ENCODE measurements at places on chromosomes 13 and 19.

DNA sequence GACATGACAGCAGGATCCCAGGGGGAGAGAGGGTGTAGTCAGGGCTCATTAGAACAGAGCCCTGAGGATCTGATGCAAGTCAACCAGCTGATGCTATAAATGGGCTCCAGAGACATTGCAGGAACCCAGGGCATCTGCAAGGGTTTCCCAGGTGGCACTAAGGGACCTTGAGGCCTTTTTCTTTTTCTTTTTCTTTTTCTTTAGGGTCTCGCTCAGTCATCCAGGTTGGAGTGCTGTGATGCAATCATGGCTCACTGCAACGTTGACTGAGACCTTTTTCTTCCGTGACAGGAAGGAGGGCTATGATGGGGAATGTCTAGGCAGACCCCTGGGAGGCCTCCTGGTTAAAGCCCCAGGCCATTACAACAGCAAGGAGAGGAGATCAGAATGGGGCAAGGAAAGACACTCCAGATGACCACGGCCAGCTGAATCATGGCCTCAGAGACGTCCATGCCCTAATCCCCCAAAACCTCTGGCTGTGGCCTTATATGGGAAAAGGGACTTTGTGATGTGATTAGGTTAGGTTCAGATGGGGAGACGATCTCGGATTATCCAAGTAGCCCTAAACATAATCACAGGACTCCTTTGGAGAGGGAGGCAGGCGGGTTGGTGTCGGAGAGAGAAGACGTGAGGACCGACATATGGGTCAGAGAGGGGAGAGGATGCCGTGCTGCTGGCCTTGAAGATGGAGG is 4.5 kb upstream of the FCGRT start:
- DNase-seq: no peak

DNA sequence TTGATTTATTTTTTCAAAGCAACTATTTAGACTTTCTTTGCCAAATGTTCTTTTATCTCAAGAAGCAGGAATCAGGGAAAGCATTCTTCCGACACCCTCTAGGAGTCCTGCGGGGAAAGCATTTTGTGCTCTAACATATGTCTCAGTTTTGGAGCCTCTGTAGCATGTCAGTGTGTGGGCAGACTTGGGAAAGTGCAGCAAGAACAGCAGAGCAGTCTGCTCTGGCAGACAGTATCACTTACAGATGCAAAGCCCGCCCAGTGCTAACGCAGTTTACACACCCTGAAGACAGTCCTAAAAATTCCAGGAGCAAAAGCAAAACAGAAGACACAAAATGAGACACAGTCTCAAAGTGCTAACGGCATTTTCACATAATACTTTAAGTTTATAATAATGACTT is 393.5 kb downstream of the KLF12 start:
- DNase-seq: peak; percentile 3

DNA sequence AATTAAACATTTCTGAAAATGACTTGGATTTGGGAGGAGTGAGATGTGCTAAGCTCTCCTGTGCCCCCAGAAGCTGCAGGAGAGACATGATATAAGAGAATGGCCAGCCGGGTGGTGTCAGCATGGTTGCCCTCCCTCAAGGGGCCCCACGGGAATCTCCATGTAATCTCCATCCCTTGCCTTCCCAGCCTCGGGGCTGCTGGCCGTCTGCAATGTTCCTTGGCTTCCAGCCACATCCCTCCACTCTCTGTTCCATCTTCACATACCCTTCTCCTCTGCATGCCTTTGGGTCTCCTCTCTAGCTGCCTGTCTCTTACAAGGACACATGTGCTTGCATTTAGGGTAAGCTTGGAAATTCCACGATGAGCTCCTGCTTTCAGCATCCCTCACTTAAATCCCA is 172.0 kb downstream of the TSHZ3 start:
- no peak for DNase-seq

- DNase-seq: no peak
Measured at GRCh38 chr19:8259142-8259921, 48.8 kb downstream of the CD320 start.

DNA sequence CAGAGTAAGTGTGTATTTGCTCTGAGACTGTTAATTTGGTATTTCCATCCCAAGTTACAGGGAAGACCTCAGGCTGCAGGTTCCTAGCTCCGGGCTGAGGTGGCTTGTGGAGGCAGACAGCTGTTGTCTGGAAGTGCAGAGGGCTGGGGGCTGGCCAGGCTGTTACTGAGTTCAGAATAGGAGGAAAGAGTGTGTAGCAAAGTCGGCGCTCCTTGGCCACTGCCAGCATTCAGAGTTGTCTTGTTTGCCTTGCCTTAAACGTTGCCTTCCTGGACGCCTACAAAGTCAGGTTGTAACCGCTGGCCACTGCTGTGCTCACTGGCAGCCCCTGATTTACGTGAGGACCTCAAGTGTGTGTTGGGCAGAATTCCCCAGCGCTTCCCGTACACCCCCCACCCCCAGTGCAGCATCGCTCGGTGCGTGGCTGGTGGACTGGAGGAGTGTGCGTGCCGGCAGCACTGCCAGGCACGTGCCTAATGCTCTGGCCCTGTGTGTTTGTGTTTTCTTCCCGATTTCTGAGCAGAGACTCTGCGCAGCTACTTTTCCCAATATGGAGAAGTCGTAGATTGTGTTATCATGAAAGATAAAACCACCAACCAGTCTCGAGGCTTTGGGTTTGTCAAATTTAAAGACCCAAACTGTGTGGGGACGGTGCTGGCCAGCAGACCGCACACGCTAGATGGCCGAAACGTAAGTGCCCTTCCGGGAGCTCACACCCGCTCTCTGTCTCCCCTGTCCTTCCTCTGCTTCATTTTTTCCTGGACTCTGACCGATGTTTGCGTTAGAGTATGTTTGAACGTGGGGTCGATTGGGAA is 10.5 kb downstream of the DAZAP1 start:
- no peak for DNase-seq

GRCh38 chr13:75963302-75963701 is 327.2 kb downstream of the LMO7 start:
- DNase-seq: no peak

DNA sequence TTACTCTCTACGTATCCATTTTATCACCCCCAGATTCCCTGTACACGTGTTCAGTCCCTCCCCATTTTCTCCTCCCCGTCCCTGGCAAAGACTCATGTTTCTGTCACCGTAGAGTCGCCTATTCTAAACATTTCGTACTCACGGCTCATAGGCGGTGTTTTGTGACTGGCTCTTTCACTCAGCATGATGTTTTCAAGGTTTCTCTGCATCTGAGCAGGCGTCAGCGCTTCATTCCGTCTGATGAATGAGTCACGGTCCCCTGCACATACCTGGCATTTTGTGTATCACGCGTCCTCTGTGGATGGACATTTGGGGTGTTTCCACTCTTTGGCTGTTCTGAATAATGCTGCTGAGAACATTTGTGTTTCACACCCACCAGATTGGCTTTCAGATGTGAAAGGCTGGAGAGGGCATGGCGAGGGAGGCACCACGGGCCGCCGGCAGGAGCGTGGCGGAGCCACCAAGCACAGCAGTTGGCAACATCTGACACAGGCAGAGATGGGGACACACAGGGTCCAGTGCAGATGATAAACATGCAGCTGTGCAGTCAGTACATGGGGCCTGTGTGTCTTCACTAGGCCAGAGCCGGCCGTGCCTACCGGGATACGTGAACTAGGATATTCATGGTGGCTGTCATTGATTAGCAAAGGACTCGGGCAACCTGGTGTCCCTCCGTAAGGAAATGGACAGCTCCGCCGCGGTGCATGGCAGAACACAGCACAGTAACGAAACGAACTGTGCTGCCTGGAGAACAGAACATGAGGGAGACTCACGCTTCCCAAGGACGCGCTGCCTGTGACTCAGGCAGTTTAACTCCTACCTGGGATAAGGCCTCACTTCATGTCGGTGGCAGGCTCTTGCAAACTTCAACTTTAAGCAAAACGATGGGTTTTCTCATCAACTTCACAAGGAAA is 117.2 kb downstream of the ATP11A start:
- no peak for DNase-seq

Data from fibroblast of skin of right biceps (primary cell).